ENCODE measurements at places on chromosomes 7 and 10.

GRCh38 chr10:86413046-86413728 lies 46.6 kb upstream of the GRID1 start:
- peak; percentile 87 for DNase-seq

- DNase-seq: no peak
Observed at GRCh38 chr10:63346015-63346441, 119.7 kb downstream of the JMJD1C start.

DNA sequence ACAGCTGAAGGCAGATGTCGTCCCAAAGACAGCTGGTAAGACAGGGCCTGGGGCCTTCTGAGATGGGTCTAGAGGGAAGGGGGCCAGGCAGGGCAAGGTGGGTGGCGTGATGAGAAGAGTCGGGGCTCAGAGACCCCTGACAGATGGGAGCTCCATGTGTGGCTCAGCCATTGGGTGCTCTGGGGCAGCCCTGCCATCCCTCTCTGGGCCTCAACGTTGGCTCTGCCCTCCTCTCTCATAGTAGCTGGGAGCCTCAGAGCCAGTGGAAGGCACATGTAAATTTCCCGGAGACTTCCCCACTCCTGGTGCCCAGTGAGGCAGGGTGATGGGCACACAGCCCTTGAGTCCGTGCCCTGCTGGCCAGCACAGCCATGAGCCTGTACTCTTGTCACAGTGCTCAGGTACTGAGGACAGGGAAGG lies 1.8 kb downstream of the PPIF start:
- no peak for DNase-seq

DNA sequence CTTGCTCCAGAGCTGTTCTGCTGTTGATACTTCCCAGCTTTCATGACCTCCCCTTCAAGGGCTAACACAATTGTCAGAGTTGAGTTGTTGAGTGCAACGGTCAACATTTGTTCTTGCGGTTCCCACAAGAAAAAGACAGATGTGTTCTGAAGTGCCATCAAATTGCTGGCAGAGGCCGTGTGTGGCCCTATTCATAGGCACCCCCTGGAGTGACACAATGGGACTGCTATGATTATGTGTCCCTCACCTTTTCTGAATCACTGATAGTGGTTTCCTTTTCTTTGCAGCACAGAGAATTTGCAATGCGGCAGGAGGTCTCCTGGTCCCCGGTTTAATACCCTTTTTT lies 5.8 kb upstream of the IGFBP1 start:
- no peak for DNase-seq

DNA sequence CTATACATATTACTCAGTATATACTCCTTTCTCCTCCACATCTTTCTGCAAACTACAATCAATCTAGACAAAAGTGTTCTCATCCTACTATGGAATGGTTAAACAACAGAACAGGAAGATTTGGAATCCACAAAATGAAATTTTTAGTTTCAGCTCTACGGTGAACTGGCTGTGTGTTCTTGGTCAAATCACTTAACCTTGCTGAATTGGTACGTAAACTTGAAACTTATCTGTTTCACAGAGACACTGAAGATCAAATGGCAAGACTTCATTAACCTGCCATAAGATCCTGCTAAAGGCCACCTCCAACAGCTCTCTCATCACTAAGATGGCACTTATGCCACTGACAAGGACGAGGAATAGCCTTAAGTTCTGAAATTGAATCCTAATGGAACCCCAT lies 1.5 kb downstream of the NUDCD3 start:
- no peak for DNase-seq

GRCh38 chr7:128867842-128868623 lies 5.4 kb downstream of the ATP6V1F start:
- no peak for DNase-seq

GRCh38 chr10:19168584-19168983 lies 120.0 kb downstream of the MALRD1 start:
- DNase-seq: no peak

GRCh38 chr10:102781921-102782557 lies 38.3 kb downstream of the WBP1L start:
- peak; percentile 89 for DNase-seq

DNA sequence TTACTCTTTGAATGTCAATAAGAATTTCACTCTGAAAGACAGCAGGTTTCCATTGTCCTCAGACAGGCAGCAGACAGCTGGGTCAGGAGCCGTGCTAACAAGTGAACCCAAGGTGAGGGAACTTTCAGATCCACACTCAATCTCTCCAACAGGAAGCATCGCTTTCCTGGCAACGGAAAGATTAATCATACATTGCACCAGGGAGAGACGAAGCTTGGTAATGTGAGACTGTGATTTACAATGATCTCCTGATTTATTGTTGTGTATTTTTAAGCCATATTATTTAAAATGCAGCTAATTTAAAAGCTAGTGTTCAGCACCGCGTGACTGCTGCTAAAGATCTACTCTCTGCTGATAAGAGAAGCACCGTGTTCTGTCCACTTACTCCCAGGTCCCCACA lies 17.5 kb upstream of the NOM1 start:
- no peak for DNase-seq

DNA sequence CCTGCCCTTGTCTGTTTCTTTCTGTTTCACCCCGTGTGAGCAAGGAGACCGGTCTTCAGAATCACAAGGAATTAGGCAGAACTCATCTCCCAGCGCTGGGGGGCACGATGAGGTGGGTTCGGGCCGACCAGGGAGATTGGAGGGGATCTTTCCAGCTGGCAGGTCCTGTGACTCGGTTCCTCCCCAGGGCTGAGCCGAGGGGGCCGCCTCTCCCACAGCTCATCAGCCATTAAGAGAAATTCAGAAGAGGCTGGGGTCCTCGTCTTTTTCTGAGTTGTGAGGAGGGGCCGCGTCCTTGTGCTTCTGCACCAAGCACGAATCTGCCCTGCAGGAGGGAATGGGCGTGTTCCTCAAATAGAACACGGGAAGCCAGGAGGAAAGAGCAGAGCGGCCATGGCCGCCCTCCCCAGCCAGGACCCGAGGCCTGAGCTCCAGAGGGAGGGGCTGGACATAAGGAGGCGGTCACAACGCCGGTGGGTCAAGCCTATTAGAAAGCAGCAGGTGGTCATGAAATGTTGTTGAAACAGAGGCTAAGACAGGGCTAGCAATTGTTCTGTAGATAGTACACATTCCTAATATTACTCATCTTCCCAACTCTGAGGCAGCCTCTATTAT lies 125.3 kb downstream of the ADARB2 start:
- no peak for DNase-seq

GRCh38 chr10:72019085-72019876 lies 55.1 kb downstream of the CHST3 start:
- no peak for DNase-seq

DNA sequence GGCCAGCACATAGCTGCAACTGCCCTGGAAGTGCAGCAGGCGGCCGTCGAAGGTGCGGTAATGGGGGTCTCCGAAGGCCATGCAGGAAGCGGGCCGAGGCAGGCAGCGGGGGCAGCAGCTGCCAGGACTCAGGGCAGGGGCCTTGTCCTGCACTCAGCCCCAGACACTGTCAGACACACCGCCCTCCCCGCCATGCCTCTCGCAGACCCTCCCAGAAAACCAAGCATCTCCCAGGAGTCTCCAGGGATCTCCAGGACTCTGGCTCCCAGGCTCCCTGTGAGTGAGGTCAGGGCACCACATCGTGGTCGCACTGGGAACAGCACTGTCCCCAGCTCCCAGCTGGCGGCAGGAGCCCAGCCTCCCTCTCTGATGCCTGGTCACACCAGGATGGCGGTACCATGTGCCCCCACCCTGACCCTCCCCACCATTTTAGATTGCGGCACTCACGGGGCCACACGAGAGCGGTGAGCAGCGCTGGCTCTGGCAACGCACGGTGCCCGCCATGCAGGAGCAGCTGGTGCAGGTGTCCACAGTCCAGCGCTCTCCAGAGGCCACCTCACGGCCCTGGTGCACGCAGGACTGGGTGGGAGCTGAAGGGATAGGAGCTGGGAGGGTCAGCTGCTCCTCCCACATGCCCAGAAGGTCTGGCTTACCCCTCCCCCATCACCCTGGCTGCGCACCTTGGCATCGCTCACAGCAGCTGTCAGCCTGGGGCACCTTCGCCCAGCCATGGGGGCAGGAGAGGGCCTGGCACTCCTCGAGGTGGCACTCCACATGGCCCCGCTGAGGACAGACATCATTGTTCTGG lies 17.5 kb downstream of the ATP6V1F start:
- DNase-seq: no peak

- peak; percentile 56 for DNase-seq
Observed at GRCh38 chr10:114523876-114524275, 119.6 kb upstream of the AFAP1L2 start.

DNA sequence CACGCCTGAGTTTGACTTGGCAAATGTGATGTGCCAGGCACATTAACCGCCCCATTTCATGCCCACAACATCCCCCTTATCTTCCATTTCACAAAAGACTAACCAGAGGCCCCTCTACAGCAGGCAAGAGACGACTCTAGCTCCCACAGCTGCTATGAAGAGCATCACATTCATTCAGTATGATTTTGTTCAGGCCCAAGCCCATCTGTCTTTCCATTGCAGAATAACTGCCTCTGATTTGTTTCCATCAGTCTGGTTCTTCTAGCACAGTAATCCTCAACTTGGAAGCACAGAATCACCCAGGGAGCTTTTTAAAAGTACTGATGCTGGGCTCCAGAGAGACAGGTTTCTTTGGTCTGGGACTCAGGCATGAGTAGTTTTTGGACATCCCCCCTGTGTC lies 169.7 kb downstream of the NEURL1 start:
- no peak for DNase-seq

GRCh38 chr7:30062587-30062986 lies 34.4 kb downstream of the PLEKHA8 start:
- peak; percentile 30 for DNase-seq

- no peak for DNase-seq
Observed at GRCh38 chr7:82384779-82385178, 58.8 kb downstream of the CACNA2D1 start.

- DNase-seq: no peak
Observed at GRCh38 chr10:59829024-59829423, 75.8 kb upstream of the MRLN start.

- DNase-seq: no peak
Observed at GRCh38 chr10:82266438-82266837, 391.4 kb downstream of the NRG3 start.

- DNase-seq: no peak
Observed at GRCh38 chr7:68700414-68700813, 897.9 kb upstream of the AUTS2 start.

- peak; percentile 73 for DNase-seq
Observed at GRCh38 chr10:98028168-98028770, 2.2 kb downstream of the CRTAC1 start.

DNA sequence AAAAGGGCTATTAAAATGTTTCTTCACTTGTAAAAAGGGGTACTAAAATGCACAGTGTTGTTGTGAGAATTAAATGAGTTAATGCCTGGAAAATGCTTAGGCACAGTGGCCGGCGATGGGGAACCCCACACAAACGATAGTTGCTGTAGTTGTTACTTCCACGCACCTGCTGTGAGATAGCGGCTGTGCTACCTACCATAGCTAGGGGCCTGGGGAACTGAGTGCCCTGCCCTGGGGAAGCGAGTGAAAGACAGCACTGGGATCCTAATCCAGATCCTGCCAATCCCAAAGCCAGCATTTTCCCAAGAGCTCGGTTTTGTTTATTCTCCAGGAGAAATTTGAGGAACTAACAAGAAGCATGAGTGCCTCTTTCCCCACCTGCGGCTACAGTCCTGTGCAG lies 27.8 kb downstream of the DDC start:
- no peak for DNase-seq

GRCh38 chr10:11756766-11757315 lies 14.7 kb downstream of the ECHDC3 start:
- DNase-seq: no peak

DNA sequence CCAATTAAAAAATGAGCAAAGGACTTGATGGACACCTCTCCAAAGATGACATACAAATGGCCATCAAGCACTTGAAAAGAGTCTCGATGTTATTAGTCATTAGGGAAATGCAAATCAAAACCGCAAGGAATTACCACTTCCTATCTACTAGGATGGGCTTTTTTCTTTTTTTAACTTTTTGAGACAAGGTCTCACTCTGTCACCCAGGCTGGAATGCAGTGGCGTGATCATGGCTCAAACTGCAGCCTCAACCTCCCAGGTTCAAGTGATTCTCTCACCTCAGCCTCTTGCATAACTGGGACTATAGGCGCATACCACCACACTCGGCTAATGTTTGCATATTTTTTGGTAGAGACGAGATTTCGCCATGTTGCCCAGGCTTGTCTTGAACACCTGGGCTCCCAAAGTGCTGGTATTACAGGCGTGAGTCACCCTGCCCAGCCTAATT lies 13.6 kb downstream of the NKX1-2 start:
- DNase-seq: peak; percentile 83

DNA sequence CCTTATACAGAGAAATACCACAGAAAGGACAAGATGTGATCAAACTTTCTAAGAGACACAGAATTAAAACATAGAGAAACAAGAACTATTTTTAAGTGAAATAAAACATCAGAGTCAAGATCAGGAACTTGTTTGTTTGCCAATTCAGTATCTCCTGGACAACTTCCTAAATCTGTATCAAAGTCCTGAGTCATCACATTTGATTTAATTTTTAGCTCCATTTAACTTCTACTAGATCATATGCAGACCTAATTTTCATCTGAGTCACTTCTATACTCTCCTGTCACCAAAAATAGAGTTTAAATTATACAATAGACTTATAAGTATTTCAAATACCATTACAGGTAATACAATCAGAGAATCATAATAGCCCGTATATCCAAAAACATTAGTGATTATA lies 268.1 kb downstream of the PRKG1 start:
- no peak for DNase-seq
